Stimulated activated CD4-positive, alpha-beta T cell treated with anti-CD3 and anti-CD28 coated beads, Interleukin-4, amount 100 ng/mL, for 48 hours (primary cell): ENCODE measurements at places on chromosomes 5 and 9.

DNA sequence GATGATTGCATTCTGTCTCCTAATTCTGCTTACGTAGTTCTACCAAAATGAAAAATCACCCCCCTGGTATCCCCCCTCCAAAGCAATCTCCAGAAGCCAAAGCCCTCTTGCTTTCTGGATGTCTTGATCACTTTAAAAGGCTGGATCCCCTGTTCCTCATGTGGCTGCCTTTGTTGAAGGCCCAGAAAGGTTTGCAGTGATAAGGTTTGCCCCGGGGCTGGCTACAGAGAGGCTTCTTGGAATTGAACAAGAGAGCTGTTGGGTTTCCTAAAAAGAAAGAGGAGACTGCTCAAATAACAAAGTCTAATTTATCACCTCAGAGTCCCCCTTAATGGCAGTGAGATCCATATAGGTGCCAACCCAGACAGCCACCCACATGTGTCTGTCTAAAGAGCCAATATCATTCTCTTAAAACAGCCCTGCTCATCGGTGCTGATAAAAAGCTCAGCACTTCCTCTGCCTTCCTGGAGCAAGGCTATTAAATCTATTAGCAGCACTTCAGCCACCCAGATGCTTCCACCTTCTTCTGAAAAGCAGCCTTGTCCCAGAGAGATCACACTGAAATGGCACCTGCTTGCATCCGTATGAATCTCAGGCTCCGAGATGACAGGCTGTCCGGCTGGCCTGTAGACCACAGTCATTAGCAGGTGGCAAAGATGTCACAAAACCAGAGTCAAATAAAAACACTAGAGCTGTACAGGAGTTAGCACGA, 70.9 kb downstream of the TEX10 start:
- DNase-seq, result no peak

- peak; percentile 4 for DNase-seq
Observed at GRCh38 chr9:92501671-92502393, 19.5 kb upstream of the ASPN start.

DNA sequence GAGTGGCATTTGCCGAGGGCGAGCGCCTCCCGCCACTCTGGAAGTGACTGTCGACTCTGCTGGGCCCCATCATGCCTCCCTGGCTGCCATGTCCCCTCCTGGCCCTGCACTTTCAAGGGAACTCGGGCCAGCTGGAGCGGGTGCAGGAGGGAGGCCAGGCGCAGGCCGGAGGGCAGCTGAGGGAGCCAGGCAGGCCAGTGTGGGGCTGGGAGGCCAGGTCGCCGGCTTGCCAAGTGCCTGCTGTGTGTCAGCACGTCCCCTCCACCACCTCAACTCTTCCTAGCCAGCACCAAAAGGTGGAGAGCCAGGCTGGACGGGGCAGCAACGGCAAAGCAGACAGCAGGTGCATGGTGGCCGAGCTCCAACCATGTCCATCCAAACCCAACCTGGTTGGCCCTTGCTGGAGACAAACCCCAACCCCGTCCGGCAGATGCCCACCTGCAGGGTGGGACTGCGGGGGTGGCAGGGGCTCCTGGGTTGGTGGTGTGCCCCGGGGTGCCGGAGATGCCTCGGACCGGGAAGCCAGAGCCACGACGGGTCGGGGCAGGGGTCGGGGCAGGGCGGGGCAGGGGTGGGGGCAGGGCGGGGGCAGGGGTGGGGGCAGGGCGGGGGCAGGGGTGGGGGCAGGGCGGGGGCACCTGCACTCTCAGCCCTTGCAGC, 36.5 kb upstream of the EGFL7 start:
- DNase-seq, result no peak

GRCh38 chr5:179199246-179199645, 139.1 kb downstream of the ZNF354C start:
- no peak for DNase-seq

DNA sequence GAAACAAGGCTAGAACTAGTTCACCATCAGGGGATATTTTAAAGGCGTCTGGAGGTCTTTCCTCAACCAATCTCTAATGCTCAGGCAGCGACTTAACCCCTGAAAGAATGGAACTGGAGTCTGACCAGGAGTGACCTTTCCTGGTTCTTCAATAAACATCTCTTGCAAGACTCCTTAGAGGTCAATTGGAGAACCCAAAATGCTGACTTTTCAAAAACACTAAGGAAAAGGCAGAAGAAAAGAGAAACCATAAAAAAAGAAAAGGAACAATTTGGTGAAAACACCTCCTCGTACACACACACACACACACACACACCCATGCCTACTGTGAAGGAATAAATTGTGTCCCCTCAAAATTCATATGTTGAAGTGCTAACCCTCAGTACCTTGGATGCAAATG, 12.3 kb downstream of the TIMD4 start:
- DNase-seq, result no peak

DNA sequence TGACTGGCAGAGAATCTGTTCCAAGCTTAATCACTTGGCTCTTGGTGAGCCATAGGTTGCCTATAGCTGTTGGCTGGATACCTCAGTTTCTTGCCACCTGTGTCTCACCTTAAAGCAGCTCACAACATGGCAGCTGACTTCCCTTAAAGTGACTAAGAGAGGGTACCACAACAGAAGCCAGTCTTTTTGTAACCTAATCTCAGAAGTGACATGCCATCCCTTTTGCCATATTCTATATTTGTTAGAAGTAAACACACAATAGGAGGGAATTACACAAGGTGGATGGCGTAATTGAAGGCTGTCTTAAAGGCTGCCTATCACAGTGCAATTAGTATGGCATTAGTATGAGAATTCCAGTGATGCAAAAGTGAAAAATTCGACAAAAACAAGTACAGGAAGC, 28.1 kb downstream of the NIPBL start:
- no peak for DNase-seq

DNA sequence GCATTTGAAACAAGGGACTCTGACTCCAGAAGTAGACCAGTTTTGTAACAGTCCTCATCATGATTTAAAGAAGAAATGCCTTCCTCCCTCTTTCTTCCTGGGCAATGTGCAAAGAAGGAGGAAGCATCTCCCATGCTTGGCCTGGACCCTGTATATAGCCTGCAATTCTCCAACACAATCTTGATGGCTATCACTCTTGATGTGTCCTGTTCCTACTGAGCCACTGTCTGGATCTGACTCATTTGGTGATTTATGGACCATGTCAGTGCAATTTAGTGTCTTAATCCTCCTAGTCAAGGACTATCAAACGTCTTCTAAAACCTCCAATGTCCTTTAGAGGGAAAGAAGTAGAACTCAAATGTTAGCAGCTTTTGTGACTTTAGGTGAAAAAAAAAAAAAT, 697.3 kb downstream of the TLR4 start:
- DNase-seq, result no peak

DNA sequence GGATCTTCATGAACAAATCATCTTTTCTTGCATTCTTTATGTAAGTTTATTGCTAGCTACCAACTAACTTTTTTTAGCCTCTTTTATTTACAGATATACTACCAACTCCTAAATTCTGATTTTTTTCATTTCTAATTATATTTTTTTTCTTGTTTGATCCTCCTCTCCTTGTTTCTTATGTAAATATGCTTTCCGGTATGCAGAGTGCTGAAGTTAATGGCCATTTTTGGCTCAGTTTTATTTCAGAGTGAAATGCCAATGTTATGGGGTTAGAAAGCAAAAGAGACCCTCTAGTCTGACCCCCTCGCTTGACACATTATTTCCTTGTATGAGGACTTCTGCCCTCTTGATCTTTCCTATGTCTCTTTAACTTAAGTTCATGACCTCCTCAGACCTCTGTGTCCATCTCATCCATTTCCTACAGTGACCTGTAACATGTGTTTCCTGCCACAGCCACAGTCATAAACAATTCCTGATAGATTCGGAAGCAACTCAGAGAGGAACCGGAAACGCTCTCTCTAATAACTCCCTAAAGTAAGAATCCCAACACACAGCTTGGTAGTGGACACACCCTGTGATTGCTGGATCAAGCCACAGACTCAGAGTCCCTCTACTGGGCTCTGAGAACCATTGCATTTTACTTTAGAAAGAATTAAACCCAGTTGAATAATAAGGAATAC, 42.9 kb upstream of the AFAP1L1 start:
- no peak for DNase-seq

DNA sequence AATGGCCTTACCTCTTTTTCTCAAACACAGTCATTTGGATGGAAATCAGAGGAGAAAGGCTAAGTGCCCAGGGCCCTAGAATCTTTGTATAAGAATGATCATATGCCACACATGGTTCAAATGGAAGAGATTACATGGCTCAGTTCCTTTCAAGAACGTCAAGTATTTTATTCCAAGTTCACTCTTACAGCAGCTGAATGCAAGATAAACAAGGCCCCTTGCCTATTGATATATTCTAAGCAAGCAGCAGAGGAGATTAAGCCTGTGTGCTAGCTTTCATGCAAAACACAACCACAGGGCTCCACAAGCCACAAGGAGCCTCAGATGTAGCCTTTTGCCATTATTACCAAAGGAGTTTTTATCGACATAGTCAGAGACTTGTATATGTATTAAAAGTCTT, 55.3 kb upstream of the SLCO6A1 start:
- DNase-seq, result no peak

DNA sequence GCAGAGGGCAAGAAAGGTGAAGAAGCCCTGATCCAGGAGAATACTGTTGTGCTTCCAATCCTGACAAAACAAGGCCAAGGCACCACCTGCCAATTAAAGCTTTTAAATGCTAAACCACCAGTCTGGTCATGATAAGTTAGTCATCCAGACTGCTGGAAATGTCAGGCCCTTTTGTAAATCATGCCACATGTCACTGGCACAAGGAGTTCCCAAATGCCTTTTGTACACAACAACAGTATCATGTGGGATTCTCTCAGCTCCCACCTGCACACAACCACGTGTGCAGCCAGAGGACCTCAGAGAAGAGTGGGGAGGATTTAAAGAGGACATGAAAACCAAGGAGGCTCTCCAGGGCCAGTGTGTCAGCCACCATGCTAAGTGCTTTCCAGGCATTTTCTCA, 99.3 kb downstream of the CDK5RAP2 start:
- DNase-seq, result no peak

DNA sequence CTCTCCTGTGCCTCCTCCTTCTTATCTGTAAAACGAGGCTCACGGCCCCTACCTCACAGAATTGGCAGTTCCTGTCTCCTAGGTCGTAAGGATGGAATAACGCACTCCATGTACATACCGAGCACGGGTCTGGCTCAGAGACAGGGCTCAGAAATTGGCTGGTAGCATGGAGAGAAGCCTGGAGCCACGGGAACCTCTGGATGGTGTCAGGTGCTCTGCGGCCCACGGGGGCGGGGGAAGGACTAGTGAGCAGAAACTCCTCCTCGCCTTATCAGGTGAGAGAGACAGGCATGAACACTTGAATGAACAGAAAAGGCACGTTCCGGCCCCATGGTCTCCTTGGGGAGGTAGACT, 15.4 kb upstream of the C5orf47 start:
- no peak for DNase-seq

DNA sequence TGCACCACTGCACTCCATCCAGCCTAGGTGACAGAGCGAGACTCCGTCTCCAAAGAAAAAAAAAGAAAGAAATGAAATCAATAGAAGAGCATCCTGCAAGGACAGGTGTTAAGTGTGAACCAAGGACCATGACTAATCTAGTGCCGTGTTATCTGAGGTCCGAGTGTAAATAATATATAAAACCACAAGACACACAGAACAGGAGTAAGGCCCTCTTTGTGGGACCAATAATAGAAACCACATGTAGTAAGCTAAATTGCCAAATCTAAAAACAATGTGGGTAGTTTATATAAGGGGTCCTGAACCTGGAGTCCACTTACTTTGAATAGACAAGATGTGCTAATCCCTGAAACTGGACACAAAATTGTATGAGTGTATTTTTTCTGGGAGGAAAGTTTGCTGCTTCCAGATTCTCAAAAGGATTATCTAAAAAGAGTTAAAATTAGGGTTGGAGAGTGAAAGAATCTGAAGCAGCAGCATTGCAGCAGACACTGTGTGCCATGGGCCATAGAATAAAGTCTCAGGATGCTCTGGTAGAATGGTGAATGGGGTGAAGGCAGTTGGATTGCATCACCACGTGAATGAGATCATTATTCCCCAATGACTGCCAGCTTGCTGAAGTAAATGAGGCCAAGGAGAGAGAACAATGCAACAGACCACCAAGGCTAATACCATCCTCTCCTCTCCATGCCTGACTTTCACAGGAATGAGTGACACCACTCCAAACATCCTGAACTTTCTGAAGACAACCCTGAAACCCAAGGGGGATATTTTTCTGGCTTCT, 222.7 kb downstream of the DCP2 start:
- no peak for DNase-seq

GRCh38 chr5:50655810-50656205, 10.6 kb upstream of the PARP8 start:
- no peak for DNase-seq

DNA sequence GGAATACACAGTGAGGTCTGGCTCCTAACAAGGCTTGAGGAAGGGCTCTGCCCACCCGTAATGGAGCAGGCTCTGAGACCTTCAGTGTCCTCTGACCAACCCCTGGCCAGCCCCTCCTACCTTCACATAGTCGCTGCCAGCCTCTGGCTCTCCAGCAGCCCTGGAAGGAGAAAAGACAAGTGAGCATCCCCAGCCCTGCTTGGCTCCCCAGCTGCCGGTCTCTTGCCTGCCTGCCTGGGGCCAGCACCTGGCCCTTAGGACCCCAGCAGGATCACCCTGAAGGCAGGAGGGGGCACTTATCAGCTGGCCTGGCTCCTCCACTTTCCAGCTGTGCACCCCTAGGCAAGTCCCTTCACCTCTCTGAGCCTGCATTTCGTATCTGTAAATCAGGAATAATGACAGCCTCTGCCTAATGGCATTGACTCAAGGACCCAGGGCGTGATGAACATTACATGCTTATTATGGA, 16.9 kb downstream of the SH2D3C start:
- no peak for DNase-seq

DNA sequence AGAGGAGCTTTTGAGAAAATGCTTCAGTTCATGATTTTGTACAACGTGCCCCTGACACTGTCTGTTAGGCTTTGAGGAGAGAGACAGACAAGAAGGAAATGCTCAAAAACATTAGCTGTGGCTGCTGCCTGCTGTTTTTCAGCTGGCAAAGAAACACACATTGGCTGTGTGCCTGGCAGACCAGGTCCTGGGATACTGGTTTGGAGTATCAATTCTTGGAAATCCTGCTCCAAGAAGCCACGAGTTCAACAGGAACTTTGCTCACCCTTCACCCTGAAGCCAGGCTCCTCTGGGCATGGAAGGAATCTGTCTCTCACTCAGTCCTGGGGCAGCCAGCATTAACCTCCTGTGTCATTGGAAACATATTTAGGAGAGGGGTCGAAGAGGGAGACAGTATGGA, 245.5 kb downstream of the AUH start:
- no peak for DNase-seq

DNA sequence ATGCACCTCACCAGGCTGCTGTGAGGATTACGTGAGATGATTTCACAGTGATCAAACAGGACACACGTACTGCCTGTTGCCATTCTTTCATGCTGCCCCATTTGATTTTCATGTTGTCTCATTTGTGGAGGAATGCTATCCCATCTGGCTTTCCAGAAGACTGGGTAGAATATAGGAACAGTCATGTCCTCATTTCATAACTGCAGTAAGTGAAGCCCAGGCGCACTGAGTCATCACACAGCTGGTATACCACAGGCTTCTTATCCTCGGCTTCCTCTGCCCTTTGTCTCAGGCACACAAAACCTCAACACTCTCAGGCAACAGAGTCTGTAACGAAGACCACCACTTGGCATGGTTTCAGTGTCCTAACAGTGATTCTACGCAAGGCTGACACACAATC, 62.3 kb downstream of the LHFPL2 start:
- no peak for DNase-seq
